ENCODE measurements at places on chromosomes 3 and 15.

DNA sequence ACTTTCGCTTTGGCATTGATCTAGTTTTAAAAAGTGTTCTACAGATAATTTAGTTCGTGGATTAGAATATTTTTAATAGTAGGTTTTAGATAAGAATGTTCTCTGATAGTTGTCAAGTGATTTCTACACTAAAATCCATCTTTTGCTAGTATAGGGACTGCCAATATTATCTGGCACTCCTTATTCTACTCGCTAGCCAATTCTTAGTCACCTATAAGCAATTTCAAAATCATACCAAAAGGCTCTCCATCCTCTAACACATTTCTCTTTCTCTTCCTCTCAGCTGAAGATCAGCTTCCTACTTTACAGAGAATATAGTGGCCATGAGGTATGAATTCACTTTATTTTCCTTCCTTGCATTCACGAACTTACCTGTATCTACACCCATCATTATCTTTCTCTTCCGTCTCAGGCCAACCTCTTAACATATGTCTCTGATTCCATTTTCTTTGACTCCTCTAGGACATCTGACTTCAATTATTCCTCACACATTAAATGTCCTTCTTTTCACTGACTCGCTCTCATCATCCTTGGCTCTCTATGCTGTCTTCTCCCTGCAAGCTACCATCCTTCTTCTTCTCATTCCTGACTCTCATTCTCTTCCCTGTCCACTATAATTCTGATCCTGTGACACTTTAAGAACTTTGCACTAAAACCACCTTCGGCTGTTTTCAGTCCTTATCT is 35.5 kb downstream of the C3orf80 start:
- no peak for DNase-seq

GRCh38 chr3:57929988-57930387 is 78.2 kb upstream of the FLNB start:
- DNase-seq = no peak

DNA sequence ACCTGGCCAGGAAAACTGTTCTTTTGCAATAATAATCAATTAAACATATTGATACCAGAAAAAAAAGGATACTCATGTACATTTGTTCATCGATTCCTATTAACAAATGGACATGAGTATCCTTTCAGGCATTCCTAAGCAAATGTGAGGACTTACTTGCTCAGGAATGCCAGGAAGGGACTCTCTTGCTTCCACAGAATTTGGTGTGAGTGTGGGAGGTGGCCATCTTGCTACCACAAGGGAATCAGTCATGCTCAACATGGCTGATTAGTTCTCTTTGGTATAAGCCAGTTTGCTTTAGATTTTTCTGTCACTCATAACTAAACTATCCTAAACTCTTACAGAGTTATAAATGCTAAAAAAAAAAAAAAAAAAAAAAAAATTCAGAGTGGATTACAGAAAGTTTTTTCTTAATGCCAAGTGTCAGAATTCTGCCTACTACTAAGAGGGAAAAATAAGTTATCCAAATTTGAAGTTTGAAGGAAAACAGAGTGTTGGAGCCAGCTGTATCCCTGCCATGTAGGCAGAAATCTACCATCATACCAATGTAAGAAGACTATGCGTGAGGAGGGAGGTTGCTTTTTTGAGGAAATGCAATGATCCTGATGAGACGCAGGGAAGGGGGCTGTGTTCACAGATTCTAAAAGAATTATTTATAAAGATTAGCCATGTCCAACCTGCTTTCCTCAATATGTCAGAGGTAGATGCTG is 98.7 kb downstream of the PLD1 start:
- no peak for DNase-seq

DNA sequence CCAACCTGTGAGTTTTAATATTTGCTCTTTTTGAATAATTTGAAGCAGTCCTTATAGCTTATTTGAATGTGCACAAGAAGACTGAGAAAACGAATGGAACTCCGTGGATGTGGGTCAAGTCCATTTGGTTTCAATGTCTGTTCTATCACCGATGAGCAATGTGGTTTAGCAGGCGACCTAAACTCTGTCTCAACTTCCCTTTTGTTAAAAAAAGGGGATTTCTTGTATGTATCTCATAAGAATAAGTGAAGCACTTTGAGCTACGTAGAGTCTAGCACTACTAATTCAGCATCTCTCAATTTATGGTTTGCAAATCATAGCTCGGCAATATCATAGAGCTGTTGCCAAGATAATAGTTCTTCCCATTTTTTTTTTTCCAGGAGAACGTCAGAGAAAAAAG is 4.6 kb upstream of the SKIL start:
- DNase-seq = no peak

DNA sequence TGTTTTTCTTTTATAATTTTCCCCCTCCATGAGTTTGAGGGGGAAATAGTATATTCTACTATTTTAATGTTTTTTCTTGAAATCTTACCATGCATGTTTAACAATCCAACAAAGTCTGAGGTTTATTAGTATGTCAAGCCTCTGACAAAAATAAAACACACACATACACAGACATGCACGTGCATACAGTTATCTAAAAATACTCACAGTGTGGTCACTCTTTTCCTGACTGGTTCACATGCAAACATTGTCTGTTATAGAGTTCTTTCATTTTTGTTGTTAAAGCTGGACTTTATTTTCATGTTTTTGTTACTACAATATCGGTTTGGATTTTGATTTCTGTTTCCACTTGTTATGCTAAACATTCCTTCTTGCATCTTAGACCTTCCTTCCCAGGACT is 236.6 kb downstream of the MFSD1 start:
- no peak for DNase-seq

All from CD4-positive, alpha-beta T cell treated with Interleukin-10 for 1 hour (primary cell).